K562 (cell line): ENCODE measurements at places on chromosomes 1 and 21. TPM values are rescaled to one million over a fixed set of nuclear protein-coding genes. Genes with fewer than 3 reads are reported as not detected.

DNA sequence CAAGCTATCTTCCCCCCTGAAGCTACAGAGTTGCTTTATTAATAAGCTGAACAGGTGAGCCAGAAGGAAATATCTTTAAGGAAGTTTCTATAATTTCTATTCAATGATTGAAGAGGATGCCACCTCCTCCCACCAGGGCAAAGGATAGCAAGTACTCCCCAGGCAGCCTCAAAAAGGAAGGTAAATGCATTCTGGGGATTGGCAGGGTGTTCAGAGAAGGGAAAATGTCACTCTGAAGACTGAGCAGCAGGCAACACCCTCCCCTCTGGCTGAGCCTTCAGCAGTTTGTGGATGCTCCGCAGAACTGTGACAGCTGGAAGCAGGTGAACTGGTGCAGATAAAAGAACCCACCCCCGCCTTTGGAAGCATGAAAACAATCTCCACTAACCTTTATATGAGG lies 140.8 kb downstream of the BRINP2 start:
- DNase-seq: no peak

- DNase-seq: no peak
Measured at GRCh38 chr1:105492921-105493320, 1563.6 kb upstream of the PRMT6 start.

DNA sequence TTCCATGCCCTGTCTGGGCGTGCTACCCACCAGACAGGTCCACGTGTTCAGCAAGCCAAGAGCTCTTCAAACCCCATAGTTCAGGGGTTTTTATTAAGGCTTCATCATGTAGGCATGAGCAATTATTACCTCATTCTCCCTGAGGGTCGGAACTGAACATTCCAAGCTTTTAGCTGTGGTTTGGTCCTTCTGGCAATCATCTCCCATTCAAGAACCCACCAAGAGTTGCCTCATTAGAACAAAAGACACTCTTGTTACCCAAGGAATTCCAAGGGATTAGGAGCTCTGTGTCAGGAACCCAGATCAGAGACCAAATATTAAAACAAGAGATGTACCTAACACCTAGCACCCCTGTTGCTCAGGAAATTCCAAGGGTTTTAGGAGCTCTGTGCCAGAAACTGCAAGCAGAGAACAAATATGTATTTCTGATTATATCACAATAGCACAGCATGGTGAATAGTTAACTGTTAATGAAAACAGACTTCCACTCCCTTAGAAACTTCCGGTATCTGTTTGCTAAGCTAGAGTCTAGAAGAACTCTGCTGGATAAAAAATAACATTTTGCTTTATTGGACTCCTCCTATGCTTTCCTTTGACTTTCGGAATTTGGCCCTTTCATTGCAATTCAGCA lies 201.2 kb upstream of the L1TD1 start:
- no peak for DNase-seq

DNA sequence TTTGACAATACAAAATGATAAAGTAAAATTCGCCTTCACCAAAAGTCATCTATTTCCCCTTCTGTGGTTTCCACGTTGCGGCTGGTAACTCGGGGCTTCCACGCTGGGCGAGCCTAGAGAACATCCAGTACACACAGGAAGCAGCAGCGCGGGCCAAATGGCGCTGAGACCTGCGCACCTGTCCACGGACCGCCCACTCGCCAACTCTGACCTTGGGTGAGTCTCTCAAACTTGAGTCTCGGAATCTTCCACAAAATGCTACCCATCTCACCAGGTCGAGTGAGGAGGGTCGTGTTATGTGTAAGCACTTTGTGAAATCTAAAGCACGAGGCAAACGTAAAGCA lies 820 bp upstream of the TTF2 start:
- DNase-seq: peak; percentile 84

DNA sequence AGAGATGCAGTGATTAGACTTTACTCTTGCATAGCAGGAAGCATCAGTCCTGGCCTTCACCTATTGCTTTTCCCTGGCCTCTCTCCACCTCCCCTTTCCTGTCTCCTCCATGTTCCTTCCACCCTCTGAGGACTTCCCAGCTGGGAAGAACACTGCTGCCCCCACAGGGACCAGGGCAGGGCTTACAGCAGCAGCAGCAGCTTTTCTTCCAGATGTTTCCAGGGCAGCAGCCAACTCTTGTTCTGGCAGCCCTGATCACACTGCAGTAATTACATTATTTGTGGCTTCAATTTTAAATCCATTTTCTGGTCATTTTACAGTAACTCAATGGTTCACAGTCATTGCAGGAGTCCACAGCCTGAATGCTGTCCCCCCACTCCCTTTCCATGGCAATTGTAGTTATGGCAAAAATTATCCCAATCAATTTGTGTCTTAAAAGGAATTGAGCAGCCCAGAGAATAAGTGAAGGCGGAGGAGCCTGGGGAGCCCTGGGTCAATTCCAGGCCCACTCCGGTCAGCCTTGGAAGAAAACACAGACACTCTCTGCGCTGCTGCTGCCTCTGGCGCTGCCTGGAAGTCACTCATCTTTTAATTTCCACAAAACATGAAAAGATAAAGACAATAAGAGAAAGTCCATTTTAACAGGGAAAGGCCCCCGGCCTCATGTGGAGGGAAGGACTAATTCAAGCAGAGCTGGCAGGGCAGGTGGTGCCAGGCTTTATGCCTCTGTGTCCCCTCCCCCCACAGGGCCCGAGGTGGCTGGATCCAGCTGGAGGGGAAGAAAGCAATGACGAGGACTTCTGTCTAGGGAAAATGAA lies 148.6 kb downstream of the GRIK3 start:
- DNase-seq: no peak

DNA sequence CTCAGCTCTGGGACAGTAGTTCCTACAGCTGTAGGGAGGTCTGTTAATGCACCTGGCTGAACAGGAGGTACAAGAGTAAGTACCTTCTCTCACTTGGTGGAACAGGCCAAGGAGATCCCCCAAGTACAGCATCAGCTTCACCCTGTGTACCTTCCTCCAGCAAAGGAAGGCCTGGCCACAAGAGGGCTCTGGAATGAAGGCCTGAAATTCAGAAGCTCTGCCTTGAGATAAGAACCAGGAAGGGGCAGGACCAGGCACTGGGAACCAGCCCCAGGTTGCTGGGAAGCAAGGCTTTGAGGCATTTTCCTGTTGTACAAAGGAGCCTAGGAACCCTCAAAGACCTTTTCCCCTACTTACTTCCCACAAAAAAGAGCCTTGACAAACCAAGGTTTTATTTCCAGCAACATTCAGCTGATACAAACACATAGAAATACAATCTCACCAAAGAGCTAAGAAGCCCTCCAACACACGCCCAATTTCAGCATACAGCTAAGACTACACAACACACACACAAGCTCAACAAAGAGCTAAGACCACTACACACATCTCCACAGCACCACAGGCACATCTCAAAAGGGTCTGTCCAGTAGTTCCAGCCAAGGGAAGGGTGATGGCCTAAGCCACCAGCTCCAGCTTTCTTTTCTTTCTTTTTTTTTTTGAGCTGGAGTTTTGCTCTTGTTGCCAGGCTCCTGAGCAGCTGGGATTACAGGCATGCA lies 23.5 kb downstream of the F11R start:
- DNase-seq: peak; percentile 69

DNA sequence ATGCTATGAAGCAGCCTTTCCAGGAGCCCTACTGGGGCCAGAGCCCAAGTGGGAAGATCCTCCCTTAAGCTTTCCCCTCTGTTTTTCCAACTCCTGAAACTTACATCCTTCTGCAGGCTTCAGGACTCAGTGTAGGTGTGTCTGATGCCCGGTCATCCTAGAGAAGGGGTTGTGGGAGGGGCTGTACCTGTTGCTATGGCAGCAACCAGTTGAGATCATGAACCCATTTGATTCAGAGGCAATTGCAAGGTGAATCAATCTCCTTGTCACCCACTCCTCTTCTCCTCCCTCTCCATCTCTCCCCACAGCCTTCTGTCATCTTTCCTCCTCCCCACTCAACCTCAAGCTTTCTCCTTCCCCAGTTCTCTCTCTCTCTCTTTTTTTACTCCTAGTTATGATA lies 151.8 kb downstream of the CACNA1E start:
- DNase-seq: no peak

DNA sequence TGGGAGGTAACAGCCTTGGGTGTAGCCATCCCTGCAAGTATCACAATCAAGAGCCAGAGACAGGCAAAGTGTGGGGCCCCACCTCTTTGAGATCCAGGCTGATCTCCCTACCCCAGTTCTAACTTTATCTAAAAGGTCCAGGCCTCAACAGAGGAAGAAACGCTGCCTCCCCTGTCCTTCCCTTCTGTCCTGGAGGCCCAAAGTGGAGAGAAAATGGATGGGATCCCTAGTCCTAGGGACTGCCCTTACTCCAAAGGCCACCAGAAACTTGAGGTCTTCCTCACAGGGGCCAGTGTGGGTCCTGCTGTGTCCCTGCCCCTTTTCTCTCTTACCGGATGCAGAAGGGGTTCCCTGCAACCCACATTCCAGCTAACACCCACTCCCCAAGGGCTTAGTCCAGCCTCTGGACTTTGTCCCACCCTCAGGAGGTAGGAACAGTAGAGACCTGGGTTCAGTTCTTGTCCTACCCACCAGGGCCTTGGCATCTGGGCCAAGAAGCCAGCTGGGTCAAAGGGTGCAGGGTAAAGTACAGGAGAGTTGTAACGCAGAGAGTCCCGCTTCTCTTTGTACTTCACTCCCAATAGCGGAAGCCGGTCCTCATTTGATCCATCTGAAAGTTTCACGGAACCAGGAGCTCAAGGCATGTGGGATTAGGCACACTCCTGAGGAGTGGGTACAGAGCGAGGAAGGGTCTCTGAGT lies 1.9 kb downstream of the HDGF start:
- DNase-seq: no peak

DNA sequence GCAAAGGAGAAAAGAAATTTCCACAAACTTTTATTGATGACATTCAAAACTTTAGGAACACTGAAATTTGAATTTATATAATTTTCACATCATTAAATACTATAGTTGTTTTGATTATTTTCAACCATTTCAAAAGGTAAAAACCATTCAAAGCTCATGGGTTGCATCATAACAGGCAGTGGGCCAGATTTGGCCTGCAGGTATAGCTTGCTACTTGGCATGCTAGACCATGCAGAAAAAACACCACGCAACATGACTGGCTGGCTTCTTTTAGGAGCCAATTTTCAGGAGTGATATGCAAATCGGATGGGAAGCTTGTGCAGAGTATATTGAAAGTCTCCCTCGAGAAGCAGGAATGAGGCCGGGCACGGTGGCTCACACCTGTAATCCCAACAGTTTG lies 144.8 kb downstream of the GLUL start:
- DNase-seq: no peak

DNA sequence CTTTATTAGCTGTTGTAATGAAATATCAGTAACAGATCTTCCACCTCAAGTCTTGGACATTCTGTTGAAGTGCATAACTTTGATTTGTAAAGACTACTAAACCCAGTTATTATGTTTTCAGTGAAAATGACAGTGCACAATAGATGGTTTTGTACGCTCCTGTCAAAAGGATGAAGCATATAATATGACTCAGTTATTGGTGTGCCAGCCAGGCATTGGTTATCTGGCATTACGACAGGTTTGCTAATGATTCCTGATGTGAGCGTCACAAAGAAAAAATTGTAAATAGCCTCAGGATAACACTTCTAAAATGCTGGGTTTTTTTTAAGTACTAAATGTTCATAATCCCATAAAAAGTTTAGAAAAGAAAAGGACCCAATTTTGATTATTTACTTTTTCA lies 147.9 kb downstream of the MAGI3 start:
- no peak for DNase-seq

- DNase-seq: no peak
Measured at GRCh38 chr1:216186816-216187215, 236.4 kb downstream of the USH2A start.

DNA sequence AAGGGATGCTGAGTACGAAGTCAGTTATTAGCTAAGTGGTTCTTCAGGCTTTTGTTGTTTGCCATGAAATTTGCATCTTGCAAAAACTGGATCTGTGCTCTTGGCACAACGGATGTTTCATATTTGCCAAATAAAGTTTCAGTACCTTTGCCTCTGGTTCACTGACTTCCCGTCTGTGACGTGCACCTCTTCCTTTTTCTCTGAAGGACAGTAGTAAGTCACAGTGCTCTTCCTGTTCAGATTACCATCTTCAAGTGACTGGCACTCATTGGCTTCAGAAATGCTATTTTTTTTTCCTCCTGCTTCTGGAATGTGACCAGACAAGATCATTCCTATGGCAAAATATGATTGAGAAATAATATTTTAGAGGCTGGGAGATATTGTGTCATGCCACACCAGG lies 75.9 kb upstream of the GREM2 start:
- no peak for DNase-seq

GRCh38 chr21:45292399-45293219 lies 4.9 kb upstream of the POFUT2 start:
- peak; percentile 87 for DNase-seq

GRCh38 chr21:39567180-39567972 lies 45.4 kb upstream of the B3GALT5 start:
- DNase-seq: no peak

DNA sequence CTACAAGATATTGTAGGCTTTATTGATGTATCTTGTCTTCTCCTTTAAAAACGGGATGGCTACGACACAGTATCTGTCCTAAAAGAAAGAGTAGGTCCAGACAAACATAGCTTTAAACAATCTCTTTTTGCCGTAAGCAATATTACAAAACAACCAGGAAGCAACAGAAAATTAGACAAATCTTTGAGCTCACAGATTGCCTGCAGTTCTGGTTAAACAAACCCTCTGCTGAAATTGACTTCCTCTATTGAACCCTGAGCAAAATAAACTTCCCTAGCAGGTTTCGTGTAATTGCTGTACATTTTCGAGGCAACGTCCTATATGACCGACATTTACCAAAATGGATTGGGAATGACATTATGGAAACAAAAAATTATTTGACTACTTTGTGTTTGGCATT lies 50.6 kb downstream of the CHML start:
- DNase-seq: no peak

DNA sequence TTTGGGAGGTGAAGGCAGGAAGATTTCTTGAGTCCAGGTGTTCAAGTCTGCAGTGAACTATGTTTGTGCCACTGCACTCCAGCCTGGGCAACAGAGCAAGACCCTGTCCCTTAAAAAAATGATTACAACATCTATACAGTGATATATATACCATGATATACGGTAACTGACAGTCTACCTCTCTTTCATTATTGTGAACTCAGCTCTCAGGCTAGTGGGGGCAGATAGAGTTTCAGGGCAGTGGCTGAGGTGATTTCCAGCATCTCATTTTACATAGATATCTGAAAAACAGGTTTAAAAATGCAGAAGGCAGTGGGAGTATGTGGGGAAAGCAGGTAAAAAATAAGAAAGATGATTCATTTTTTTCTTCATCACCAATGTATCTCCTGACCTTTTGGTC lies 8.1 kb upstream of the NTNG1 start:
- DNase-seq: no peak

- no peak for DNase-seq
Measured at GRCh38 chr1:239538239-239538988, 152.0 kb downstream of the CHRM3 start.

- no peak for DNase-seq
Measured at GRCh38 chr1:3510956-3511250, 56.4 kb downstream of the ARHGEF16 start.

Gene LCE1C
- total RNA-seq: not detected in 2 replicates

Gene CD164L2
- 0.49 and 0.72 TPM in 2 replicates for total RNA-seq

Gene SPRR2G
- not detected in 2 replicates for total RNA-seq

Gene KCND3
- total RNA-seq: not detected in 2 replicates
